AG09319 (cell line): ENCODE measurements at places on chromosomes 7 and 10.

DNA sequence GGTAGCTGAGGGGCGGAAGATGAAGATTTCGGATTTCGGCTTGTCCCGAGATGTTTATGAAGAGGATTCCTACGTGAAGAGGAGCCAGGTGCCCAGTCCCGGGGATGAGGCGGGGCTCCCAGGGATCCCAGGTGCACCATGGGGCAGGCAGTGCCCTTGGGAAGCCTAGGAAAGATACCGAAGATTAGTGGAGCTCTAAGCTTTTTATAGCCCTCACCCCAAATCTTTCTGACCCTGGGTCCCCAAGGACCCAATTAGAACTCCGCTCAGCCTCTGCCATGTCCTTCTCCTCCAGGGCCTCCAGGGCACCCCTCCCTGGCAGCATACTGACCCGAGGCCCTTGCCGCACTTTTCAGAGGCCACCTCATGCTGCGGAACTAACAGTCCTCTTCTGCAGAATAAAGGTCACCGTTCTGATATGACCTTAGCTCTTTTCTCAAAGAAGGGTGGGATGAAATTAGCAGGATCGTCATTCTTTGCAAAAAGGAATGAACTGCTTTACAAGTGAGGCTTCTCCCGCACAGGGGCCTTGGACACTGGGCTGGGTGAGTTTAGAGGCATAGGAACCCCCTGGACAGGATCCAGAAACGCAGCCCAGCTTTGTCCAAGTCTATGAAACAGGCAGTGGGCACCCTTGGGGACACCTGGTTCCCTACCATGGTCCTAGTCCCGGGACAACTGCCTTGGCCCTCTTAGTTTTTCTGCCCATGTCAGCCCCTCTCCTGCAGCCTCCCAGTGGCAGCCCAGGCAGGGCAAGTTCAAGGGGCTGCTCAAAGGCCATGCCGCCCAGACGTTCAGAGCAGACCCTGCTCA lies 17.9 kb upstream of the CSGALNACT2 start:
- DNase-seq: no peak

- DNase-seq: no peak
These were observed 28.3 kb downstream of the PAX2 start for GRCh38 chr10:100773646-100774045.

DNA sequence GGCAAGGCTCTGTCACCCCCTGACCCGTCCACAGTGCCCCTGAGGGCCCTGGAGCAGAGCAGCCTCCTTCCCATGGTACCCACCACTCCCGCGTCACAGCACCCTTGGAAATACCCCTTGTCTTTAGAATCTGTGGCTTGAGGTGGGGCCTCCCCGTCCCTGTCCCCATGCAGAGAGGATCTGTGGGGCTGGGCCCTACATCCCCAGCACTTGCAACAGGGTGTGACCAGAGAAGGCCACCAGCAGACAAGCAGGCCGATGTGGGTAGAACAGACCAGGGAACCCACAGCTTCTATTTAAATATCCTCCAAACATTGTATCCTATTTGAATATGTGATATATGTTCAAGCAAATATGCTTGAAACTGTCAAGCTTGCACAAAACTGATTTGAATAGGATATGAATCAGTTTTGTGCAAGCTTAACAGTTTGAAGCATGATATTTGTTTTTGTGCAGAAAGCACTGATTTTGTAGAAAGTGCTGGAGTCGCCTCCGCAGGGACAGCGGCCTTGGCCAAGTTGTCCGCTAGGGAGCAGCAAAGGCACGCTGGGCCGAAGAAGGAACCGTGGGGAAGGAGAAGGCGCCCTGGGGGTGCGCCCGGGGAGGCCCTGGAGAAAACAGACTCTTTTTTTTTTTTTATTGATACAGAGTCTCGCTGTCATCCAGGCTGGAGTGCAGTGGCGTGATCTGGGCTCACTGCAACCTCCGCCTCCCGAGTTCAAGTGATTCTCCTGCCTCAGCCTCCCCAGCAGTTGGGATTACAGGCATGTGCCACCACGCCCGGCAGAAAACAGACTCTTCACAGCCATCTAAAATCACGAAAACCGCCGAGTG lies 2.2 kb downstream of the CFAP46 start:
- DNase-seq: peak; percentile 8

- no peak for DNase-seq
These were observed 54.2 kb downstream of the DIP2C start for GRCh38 chr10:635088-635861.

DNA sequence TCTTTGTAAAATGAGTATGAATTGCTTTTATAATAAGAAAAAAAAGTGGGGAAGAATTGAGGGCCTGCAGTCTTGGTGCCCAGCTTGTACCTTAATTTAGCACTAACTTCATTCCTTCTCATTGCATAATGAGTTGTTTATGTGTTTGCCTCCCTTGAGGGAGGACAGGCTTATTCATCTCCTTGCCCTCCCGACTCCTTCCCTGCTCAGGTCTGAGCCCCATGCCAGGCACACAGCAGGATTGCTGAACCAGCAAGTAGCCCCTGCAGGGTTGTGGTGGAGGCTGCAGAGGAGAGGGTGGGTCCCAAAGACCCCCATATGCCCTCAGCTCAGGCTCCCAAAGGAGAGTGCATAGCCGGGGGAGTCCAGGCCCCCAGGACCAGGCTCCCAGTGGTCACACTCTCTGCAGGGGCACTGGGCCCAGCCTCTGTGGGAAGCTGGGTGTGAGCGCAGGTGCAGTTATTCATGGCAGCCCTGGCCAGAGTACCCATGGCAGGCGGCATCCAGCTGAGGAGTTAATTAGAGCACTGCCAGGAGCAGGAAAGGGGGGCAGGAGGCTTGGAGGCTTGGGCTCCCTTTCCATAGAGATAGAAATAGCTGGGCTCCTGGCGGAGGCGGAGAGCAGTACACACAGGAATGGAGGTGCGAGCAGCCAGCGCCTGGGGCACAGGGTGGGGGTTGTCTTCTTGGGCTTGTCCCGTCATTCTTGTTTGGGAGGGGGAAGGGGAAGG lies 28.2 kb upstream of the GOLGA7B start:
- no peak for DNase-seq

DNA sequence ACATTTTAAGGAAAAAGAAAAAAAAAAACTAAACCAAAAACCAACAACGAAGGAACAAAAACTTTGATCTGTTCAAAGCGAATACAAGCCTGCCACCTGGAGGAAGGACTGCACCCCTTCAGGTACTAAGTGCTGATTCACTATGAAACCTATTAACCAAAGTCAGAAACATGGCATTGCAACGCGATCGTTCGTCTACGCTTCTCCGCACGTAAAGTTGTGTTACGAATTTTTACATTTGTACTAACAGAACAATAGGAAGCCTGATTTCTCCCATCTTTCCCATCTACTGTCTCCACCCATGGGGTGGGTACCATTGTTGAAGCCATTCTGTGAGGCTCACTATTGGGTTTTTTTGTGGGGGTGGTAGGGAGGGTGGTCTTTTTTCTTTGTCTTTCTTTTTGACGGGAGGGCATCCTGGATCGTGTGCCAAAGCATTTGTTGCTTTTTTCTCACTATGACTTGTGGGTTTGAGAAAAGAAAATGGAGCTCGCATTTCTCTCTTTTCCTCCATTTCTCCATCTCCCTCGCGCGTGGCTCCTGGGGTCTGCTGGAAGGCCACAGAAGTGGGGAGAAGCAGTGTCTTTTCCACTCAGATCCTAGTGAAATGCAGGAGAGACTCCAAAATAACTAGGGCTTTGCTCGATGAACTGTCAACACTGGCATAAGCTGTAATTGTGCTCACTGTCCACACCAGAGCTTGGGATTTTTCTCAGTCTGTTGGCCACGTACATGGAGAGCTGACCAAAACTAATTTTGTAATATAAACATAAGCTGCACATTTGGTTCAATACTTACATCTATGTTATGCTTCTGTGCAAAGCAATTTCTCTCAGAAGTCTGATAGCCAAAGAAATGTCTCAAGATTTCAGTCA lies 100.9 kb upstream of the YAE1 start:
- DNase-seq: peak; percentile 25

DNA sequence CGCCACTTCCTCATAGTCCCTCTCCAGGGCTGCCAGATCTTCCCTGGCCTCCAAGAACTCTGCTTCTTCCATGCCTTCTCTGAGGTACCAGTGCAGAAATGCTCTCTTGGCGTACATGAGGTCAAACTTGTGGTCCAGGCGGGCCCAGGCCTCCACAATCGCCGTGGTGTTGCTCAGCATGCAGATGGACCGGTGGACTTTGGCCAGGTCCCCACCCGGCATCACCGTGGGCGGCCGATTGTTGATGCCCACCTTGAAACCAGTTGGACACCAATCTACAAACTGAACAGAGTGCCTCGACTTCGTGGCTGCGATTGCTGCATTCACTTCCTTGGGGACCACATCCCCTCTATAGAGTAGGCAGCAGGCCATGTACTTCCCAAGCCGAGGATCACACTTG lies 11.1 kb downstream of the TUBAL3 start:
- no peak for DNase-seq

- DNase-seq: no peak
These were observed 132.6 kb downstream of the CAMK1D start for GRCh38 chr10:12481924-12482323.

- peak; percentile 22 for DNase-seq
These were observed 424.3 kb downstream of the RPS24 start for GRCh38 chr10:78457804-78458482.

GRCh38 chr7:147509035-147509501 lies 1081.5 kb upstream of the C7orf33 start:
- peak; percentile 15 for DNase-seq

DNA sequence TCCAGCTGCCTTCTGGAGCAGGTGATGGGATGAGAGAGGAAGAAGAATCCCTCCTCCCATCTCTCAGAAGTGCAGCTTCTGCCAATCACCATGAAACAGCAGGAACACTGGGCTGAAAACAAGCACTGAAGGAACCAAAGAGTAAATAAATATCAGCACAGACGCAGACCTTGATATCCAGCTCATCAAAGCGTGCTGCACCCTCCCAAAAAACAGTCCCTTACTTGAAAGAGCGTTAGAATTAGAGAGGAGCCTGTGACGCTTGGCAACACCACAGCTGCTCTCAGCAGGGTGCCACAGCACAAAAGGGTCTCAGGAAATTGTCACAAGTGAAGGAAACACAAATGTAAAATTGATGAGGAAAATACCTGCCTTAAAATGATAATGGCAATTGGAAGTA lies 39.5 kb downstream of the KLF6 start:
- DNase-seq: no peak

DNA sequence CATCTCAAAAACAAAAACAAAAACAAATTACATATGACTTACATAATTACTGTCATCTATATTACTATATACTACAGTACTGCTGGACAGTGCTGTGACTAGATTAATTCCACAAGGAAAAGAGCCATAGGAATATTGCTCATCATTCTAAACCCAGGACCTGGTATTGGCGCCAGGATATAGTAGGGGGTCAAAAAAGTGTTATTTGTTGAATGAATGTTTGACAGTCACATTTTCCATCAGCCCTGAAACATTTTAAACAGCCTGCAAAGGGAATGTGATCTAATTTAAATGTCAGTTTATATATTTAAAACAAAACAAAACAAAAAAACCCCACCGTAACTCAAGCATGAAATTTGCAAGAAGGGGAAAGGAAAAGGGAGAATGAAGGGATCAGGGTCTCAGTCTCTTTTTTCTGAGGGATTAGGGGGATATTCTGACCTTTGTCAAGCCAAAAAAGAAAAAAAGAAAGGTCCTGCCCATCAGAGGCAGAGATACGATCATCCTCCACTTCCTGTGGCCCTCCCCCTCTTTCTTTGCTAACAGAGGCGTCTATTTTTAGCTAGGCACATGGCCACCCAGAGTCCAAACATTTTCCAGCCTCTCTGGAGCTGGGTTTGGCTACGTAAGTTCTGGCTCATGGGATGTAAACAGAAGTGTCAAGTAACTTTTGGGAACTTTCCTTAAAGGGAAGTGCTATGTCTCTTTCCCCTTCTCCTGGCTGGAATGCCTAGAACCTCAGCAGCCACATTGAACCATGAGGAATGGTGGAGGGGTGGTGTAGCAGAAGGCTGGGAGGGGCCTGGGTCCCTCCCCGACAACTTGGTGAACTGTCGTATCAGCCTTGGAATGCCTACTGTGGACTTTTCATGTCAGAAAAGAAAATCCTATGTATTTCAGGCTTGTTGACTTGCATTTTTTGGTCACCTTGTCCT lies 44.6 kb upstream of the DLG5 start:
- DNase-seq: peak; percentile 95

DNA sequence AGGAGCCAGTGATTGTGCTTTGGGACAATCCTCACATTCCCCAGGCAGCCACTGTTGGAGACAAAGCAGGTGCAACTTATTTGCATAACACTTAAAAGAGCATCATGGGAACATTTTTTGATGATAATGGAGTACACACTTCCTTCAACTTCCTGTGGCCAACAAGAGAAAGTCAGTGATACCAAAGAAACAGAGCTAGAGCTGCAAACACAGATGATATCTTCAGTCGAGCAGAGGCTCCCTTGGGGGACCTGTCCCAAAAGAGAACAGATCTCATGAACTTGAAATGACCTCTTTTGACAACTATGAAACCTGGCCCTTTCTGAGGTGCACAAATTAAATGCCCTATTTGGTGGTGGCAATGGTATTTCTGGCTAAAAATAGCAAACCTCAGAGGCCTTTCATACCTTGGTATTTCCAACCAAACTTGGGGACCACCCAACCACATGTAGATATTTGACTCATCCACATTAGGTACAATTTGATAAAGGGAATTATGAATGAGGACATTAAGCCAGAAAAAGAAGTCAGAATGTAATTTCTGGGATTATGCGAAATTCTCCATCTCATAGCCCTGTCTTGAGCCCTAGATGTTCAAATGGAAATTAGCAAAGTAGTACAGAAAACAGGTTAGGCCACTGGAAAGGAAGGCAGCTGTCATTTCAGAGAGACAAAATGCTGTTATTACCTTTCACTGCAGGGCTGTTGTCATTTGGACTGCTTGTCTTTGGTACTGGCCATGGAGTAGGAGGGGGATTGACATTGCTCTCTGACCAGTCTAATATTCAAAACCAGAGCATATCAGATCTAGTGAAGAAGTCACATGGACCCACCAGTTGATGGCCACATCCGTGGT lies 146.2 kb downstream of the ICA1 start:
- DNase-seq: no peak

DNA sequence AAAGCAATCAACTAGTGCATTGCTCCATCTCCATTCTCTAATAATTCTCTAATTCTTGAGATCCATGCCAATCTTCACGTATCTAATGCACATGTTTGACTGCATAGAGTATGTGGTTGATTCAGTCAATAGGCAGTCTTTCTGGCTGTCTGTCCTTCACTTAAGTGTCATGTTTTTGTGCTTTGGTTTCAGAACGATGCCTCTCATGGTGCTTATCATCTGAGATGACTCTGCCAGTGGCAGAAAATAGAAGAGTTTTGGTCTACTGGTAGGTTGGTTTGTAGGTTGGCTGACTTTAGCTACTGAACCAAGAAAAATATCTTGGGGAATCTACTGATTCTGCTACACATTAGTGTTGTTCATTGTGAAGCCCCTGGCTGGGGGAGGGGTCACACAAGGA lies 364.2 kb downstream of the SFMBT2 start:
- no peak for DNase-seq

DNA sequence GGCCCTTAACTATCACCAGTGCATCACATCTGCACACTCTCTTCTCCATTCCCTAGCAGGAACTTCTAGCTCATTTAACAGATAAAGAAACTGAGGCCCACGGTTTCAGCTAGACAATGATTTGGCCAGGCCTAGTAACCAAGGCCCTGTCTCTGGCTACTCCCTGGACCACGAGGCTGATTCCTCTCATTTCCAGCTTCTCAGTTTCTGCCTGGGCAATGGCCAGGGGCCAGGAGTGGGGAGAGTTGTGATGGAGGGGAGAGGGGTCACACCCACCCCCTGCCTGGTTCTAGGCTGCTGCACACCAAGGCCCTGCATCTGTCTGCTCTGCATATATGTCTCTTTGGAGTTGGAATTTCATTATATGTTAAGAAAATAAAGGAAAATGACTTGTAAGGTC lies 13.5 kb downstream of the AQP1 start:
- DNase-seq: no peak
